Trophoblast cell (in vitro differentiated cells and primary cell): ENCODE measurements at places on chromosomes 5 and 9.

GRCh38 chr5:1685066-1685465 lies 114.6 kb downstream of the MRPL36 start:
- DNase-seq, result no peak

GRCh38 chr5:31193591-31194467 lies at the start of gene CDH6:
Gene CDH6 (plus strand): TSS chr5:31193686. CDS start chr5:31267474, 73,788 bp downstream.
- DNase-seq, result no peak

- no peak for DNase-seq
Observed at GRCh38 chr5:137937994-137938750, 48.9 kb downstream of the PKD2L2 start.

- no peak for DNase-seq
Observed at GRCh38 chr5:35956429-35956828, 18.0 kb upstream of the CAPSL start.

DNA sequence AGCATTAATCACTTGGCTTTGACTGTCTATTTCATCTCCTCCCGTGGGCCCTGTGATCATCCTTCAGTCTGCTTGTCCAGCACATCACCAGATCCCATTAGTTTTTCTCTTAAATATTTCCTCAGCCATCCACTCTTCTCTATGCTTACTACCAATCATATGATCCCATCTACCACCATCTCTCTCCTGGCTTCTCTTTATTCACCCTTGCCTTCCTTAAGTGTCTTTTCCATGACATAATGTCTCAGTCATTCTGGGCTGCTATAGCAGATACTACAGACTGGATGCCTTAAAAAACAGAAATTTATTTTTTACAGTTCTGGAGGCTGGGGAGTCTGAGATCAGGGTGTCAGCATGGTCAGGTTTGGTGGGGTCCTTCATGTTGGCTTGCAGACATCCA lies 208.4 kb upstream of the PPP1R2B start:
- DNase-seq, result peak; percentile 2
